ENCODE measurements at places on chromosomes 6 and 20. TPM values are rescaled to one million over a fixed set of nuclear protein-coding genes. Genes with fewer than 3 reads are reported as not detected.

Gene CCN6
- total RNA-seq: not detected

DNA sequence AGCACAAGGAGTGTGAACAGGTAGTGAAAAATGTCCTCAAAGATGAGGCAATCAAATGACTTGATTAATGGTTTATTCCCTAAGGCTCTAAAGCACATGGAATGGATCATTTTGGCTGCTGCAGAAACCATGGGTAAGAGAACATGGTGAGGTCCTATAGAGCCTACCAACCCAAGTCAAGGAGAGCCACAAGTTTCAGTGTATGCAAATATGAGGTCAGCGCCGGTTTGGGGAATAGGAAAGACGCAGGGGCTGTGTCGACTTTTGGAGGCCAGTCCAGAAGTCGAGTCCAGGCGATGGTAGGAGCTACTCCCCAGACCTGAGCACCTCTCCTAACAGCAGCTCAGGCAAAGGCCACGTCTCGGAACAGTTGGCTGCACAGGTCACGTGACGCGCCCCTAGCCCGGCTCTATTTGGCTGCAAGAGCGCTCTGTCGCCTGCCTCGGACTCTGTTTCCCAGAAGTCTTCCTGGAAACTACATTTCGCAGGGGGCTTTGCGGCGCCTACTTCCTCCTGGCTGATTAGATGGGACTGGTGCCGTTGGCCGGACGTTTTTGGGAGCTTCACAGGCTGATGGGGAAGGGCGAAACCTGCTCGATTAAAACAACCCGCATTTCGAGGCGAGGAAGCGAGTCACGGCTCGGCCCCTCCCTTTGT is 74.4 kb upstream of the CHD6 start:
- DNase-seq: peak; percentile 93

DNA sequence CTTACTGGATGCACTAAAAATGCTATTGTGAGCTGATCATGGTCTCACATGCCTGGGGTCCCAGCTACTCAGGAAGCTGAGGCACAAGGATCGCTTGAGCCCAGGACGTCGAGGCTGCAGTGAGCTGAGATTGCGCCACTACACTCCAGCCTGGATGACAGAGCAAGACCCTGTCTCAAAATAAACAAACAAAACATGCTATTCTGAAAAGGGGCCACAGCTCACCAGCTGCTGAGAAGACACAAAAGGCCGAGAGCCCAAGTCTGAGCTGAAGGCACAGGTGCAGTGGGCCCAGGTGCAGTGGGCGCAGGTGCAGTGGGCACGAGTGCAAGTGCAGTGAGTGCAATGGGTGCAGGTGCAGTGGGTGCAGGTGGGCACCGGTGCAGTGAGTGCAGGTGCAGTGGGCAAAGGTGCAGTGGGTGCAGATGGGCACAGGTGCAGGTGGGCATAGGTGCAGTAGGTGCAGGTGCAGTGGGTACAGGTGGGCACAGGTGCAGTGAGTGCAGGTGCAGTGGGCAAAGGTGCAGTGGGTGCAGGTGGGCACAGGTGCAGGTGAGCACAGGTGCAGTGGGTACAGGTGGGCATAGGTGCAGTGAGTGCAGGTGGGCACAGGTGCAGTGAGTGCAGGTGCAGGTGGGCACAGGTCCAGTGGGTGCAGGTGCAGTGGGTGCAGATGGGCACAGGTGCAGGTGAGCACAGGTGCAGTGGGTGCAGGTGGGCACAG is 16.0 kb downstream of the ZBTB46 start:
- DNase-seq: no peak

DNA sequence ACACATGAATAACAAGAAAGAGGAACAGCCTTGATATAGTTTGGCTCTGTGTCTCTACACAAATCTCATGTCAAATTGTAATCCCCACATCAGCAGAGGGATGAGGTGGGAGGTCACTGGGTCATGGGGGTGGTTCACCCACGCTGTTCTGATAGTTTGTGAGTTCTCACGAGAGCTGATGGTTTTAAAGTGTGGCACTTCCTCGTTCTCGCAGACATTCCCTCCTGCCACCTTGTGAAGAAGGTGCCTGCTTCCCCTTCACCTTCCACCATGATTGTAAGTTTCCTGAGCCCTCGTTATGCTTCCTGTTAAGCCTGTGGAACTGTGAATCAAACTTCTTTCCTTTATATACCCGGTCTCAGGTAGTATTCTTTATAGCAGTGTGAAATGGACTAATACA is 13.1 kb downstream of the SRPK1 start:
- no peak for DNase-seq

GRCh38 chr20:35121186-35121585 is 25.9 kb downstream of the EDEM2 start:
- DNase-seq: no peak

DNA sequence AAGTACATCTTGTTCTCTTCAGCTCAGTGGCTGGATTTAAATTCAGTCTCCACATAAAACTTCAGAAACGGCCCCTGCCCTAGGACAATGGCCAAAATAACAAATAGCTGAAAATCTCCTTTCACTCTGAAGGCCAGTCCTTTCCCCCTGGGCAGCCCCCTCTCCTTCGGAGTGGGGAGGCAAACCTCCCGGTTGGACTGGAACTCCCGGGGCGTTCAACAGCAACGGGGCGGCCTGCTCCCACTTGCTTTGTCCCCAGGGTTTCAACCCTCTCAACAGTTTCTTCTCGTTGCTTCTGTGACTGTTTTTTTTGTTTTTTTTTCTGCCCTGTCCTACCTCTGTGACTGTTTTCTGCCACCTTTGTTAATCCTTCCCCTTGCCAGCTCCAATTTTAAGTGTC is 102.6 kb upstream of the DUSP22 start:
- no peak for DNase-seq

GRCh38 chr6:75855052-75855451 is 106.0 kb downstream of the MYO6 start:
- peak; percentile 53 for DNase-seq

GRCh38 chr20:38723848-38724625 is at the start of gene SLC32A1:
Gene SLC32A1 (plus strand): TSS chr20:38724486. CDS start chr20:38724725, 239 bp downstream.
- DNase-seq: no peak

- DNase-seq: no peak
Observed at GRCh38 chr6:105432797-105433196, 29.9 kb upstream of the PREP start.

DNA sequence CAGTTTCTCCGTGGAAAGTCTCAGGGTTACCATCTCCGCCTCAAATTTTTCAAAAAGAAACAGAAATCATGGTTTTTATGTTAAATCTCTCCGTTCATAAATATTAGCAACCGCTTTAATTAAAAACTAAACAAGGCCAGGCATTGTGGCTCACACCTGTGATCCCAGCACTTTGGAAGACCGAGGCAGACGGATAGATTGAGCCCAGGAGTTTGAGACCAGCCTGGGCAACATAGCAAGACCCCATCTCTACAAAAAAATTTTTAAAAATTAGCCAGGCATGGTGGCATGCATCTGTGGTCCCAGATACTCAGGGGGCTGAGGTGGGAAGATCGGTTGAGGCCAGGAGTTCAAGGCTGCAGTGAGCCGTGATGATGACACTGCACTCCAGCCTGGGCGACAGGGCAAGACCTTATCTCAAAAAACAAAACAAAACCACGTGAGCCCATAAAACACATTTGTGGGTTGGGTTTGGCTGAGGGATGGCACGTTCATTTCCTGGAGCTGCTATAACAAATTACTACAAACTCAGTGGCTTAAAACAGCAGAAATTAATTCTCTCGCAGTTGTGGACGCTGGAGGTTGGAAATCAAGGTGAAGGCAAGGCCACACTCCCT is 223.2 kb downstream of the ZNF217 start:
- no peak for DNase-seq

- DNase-seq: no peak
Observed at GRCh38 chr6:91387290-91388059, 800.6 kb upstream of the MAP3K7 start.

GRCh38 chr20:46683939-46684750 is 5.1 kb downstream of the TP53RK start:
- DNase-seq: no peak

- DNase-seq: peak; percentile 45
Observed at GRCh38 chr6:158938811-158939254, 61.2 kb downstream of the RSPH3 start.

DNA sequence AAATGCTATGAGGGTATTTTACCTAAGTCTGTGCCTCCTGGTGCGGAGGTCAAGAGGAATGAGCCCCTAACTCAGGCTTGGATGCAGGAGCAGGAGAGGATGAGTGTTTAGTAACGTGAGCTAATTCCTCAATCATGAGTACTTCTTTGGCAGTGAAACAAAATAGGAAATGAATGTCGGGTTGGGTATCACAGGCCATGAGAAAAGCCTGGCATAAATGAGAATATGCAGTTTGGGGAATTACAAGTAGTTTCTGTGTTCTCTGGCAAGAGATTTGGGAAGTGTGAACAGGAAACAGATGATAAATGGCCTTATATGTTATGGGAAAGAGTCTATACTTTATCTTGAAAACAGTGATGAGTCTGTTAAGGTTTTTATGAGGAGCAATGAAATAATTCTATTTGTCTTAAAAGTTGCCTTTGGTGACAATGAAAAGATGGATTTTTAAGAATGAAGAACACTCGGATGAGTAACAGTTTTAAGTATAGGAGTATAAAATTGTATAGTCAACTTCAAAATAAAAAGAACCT is 59.0 kb upstream of the RNF146 start:
- DNase-seq: no peak

DNA sequence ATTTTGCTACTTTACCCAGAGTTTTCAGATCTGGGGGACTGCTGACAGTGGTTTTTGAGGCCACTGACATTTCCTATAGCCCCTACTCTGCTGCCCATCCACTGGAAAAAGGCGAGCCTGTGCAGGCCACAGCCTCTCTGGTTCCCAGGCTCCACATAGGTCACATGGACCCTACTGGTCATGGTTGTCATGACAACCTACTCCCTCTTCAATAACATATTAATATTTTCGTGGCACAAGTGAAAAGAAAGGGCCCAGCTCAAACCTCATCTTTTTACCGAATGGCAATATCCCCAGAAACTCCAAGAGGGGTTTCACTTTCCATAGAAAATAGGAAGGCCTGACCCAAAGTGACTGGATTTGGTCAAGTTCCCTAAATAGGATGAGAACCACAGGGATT is 11.0 kb upstream of the FOXO3 start:
- no peak for DNase-seq

Gene CDH4
- not detected for total RNA-seq

DNA sequence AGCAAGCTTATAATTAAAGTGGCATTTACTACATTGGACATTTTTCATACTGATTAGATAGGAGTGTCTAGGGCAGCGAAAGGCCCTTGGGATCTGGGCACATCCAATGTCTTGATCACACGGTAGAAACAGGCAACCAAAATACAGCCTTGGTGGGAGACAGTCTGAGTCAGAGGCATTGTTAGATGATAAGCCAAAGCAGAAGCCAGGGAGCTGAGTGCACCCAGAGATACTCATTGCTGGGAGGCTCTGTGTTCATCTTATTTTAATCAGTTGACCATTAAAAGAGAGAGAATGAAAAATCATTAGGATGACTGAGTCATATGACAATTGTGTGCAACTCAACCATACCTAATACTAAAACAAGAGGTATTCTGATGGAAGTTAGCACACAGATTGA is 109.5 kb downstream of the LCA5 start:
- no peak for DNase-seq

DNA sequence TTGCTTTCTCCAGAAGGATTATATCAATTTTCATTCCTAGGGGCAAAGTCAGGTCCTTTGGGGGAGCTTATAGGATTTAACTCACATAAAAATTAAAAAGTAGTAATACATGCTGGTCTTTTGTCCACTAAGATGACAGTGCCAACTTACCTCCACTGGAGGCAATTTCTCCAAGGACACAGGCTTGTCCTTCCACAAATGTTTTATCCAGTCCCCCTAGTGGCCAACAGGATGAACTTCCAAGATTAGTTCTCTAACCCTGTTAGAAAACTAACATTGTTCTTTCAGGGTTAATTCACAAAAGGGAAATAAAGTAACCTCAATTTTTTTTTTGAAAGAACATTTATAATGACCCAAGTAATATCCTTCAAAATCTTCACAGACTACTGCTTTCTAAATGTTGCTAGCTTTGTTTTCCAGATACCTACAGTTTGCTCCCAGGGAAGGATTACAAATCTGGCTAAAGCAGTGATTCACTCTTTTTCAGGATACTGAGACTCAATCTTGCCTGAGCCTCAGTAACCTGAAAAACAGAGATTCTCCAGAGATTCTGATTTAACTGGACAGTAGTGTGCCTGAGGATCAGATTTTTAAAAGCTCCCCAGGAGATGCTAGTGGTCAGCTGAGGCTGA is 31.7 kb upstream of the UBR2 start:
- no peak for DNase-seq

Gene B3GALT4
- 25.4 TPM for total RNA-seq

GRCh38 chr20:22954661-22955060 is 80.5 kb upstream of the SSTR4 start:
- no peak for DNase-seq

GRCh38 chr20:34871966-34872621 is 562 bp downstream of the GGT7 start:
- DNase-seq: no peak

Gene KIF13A
- total RNA-seq: 44.5 TPM

- no peak for DNase-seq
Observed at GRCh38 chr20:58140787-58141425, 87.5 kb downstream of the ANKRD60 start.

DNA sequence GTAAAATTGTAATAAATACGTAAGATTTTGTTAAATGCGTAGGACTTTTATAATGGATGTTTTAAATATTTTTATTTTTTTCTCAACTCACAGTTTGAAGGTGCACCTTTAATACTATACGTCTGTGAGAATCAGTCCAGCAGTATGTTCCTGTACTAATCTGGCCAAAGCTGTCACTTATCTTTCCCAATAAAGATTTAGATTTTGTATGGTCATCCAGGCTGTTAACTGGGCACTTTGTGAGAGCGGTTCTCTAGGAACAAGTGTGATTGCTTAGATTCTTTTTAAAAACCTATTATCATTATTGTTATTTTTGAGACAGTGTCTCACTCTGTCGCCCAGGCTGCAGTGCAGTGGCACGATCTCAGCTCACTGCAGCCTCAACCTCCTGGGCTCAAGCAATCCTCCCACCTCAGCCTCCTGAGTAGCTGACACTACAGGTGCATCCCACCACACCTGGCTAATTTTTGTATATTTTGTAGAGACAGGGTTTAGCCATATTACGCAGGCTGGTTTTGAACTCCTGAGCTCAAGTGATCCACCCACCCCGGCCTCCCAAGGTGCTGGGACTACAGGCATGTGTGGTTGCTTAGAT is 1.7 kb downstream of the DCBLD1 start:
- DNase-seq: no peak

- no peak for DNase-seq
Observed at GRCh38 chr6:160039441-160039840, 70.6 kb downstream of the IGF2R start.

Gene TFAP2A
- 1.4 TPM for total RNA-seq

All from Peyer's patch (tissue), 4 donors.